ENCODE measurements at places on chromosomes 3 and 15.

- no peak for DNase-seq
Observed at GRCh38 chr3:117079997-117080396, 370.4 kb downstream of the TUSC7 start.

GRCh38 chr3:144770915-144771351, 799.3 kb downstream of the DIPK2A start:
- DNase-seq: no peak

DNA sequence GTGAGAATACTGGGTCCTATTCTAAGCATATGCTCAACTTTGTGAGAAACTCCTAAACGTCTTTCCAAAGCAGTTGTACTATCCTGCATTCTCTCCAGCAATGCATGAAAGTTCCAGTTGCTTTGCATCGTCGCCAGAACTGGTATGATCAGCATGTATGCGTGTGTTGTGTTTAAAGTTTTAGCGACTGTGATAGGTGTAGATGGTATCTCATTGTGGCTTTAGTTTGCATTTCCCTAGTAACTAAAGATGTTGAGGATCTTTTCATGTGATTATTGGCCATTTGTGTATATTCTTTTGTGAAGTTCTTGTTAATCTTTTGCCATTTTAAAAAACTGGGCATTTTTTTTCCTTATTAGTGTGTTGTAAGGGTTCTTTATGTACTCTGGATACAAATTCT, 115.1 kb downstream of the SPATA16 start:
- no peak for DNase-seq

GRCh38 chr3:183878071-183878470, 6.6 kb downstream of the PARL start:
- DNase-seq: no peak

GRCh38 chr3:98565843-98566242, 27.6 kb downstream of the CPOX start:
- no peak for DNase-seq

DNA sequence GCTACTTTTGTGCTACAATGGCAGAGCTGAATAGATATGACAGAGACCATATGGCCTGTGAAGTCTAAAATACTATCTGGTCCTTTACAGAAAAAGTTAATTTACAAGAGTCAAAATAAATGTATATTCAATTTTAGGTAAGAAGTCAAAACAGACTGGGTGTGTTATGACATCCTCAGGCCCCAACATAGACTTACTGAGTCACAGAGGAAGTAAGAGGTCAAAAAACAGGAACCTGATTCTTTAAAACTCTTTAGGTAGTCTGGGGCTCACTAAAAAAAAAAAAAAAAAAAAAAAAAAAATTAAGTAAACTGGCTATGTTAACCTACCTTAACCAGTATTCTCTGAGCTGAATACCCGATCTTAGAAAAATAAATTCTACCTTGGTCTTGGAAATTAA, 13.1 kb downstream of the DNAAF4 start:
- no peak for DNase-seq

DNA sequence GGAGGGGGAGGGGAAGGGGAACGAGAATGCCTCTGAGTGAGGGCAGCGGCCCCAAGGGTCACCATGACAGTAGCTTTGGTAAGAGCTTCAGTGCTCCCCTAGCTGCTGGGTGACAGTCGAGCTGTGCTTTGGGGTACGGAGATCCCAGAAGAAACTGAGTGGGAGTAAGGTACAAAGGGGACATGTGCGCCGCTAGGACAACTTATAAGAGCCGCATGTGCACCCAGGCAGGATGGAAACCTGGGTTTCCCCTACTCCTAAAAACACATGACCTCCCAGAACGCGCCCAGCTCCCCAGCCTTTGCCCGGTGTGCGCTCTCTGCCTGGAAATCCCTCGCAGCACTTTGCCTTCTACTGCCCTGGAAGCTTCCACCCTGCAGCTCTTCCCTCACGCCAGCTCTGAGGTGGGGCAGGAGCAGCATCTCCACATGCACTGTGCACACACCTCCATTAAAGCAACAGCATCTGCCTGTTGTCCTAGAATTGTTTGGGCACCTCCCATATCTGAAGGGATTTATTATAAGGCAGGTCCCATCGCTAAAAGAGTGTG, 232.2 kb downstream of the ADAMTS17 start:
- no peak for DNase-seq

DNA sequence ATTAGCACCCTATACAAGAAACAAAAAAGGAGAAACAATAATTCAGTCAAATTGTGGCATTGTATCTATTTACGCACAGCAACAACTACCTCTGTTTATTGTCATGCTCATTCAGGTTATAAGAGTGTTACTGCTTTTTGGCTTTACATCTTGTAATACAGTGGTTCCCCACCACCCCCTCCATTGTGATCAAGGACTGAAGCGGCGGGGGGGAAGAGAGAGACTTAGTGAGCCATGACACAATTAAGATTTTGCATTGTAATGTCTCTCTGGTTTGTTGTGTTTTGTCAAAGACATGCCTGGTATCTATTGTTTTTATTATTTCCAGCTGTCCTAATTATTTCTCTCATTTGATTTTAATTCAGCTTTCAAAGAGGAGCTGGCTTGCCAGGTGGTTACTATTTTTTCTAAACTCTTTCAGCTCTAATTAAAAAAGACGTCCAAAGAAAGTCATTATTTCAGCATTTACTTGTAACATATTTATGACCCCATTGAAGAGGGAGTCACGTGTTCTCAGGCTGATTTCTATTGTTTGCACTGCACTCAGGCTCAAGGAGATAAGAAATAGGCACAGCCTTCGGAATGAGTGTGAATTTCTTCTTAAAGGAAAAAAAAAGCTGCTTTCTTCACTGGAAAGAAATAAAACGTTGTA, 234.4 kb upstream of the TBL1XR1 start:
- DNase-seq: no peak

GRCh38 chr15:22855791-22856190, 17.3 kb downstream of the NIPA2 start:
- no peak for DNase-seq

- no peak for DNase-seq
Observed at GRCh38 chr3:60085649-60086048, 1035.8 kb upstream of the CFAP20DC start.

DNA sequence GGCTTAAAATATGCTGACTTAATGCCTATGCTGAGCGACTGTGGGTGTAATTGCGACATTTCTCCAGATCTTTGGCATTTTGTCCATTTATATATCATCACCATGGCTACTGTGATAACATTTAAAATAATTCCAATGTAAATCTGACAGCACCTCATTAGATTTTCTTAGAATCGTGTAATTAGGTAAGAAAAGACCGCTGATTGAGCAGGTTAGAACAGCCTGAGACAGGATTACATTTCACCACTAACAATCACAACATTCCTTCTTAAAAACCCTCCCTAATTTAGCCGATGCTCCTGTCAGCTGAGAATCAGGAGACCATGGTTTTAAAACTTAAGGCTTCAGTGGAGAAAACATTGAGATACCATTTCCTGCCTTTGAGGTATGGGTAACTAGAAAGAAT, 455.3 kb upstream of the PDZRN3 start:
- no peak for DNase-seq

DNA sequence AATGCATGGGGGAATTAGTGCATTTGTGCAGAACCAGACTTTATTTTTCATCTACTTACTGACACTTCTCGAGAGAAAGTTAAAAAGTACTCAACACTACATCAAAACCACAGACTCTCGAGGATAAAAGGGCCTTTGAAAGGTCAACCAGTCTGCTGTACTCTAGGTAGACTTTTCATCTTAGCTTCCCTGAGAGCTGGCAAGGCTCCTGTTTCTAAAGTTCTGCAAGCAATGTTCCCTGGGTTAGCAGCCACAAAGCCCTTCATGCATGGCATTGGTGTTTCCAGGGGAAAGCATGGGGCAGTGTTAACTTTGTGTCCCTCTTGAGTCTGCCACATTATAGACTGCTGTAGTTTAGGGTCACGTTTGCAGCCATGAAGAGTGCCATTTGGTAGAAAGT, 106.4 kb upstream of the PFN2 start:
- no peak for DNase-seq

- no peak for DNase-seq
Observed at GRCh38 chr15:33756961-33757360, 211.3 kb upstream of the CHRM5 start.

GRCh38 chr15:34941831-34942230, 27.7 kb downstream of the AQR start:
- DNase-seq: no peak

DNA sequence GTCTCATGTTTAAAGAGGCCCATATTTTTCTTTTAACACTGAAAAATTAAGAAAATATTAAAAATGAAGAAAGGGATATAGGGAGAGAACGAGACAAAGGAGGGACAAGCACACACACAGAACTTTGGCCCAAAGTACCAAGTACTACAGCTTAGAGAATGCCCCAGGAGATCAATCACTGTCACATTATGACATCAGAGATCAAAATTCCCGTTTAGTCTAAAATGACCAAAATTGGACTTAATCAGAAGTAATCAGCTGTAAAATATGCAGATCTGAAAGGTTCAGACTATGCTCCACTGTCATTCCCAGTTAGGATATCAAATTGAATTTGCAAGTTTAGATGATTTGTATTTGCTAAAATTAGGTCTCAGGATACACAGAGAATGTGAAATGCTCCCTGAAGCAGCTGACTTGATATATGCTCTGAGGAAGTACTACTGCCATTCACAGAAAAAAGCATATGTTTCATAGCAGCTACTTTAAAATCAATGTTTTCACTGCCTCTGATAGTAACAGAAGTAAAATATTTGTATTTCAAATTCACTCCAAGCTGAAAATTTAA, 123.0 kb downstream of the PEAK1 start:
- DNase-seq: no peak

- DNase-seq: no peak
Observed at GRCh38 chr3:97940034-97940433, 32.2 kb downstream of the RIOX2 start.

DNA sequence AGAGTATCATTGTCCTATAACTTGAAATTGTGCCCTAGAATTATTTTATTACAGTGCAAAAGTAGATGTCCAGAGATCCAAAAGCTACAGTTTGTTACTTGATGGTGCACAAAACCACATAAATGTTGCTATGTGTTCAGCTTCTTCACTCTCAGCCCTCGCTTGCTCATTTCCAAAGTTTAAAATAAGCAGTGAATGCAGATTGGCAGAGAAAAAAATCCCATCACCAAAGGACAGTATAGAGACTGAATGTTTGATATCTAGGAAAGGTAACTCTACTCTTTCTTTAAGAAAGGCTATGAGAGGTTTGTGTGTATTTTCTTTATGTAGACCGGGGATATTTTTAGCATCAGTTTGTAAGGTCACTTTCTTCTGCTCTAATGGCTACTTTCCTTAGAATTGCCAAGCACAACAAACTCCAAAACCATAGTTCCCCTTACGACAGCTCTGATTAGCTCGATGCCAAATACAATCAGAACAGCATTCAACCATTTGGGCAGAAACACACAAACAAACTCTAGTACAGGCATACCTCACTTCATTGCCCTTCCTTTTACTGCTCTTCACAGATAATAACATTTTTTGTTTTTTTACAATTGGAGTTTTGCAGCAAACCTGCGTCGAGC, 164.1 kb upstream of the CCDC54 start:
- DNase-seq: no peak

DNA sequence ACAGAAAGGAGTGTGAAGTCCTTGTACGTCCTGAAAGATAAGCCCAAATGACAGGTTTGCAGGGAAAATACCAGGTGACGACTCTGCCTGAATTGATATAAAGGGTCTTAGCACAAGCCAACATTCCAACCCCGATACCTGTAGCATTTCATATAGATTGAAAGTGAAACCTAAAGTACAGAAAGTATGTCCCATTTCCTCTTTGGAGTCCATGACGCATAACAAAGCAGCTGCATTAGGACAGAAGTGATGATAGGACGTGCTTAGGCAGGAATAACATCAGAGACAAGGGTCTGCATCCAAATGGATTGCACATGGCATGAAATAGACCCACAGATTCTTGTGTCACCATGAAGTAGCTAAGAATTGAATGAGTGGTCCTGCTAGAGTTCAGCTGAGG, 187.0 kb upstream of the ROBO1 start:
- DNase-seq: no peak

DNA sequence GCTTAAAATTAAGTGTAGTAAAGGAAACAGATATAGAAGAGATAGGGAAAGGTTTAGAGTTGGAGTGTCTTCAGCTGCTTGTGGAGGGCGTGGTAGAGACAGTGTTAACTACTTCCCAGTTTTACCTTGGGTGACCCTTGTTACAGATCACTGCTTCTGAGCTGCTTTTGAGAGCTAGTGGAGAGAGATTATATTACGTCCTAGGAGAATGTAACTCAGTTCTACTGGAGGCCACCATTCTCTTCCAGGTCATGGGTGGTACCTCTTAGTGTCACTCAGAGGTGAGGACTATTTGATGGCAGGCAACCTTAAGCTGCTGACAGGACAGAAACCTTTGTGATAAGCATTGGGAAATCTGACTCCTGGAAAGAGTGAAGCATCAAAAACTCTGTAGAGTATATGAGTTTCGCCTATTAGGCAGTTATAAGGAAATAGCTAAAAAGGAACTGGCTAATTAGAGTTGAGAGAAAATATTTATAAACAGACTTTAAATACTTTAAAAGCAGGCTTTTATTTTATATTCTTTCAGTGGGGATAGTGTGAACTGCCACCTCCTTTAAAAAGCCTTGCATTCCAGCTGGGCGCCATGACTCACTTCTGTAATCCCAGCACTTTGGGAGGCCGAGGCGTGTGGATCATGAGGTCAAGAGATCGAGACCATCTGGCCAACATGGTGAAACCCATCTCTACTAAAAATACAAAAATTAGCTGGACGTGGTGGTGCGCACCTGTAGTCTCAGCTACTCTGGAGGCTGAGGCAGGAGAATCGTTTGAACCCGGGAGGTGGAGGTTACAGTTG, 106.5 kb downstream of the ZNF609 start:
- no peak for DNase-seq

DNA sequence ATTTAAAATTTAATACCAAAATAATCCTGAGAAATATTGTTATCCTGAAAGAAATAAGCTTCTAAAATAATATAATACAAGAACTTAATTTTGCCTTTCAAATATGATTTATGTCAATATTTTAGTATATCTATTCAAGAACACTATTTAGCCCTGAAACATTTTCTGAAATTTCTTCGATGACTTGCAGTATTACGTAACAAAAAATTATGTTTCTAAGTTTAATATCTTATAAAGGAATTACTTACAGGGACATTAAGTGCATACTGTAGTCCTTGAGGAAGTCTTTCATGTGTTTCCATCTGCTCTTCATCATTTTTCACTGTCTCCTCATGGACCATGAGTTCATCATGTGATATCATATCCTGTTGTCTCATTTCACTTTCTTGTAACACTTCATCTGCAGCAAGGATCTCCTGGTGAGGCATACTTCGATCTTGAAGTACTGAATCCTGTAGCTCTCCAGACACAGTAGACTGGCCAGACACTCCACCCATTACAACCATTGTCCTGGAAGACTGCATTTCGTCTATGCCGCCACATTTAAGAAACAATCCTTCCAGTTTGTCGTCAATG, 62.0 kb downstream of the ZNF148 start:
- no peak for DNase-seq

GRCh38 chr3:111733856-111734255, 125.2 kb upstream of the PHLDB2 start:
- no peak for DNase-seq

DNA sequence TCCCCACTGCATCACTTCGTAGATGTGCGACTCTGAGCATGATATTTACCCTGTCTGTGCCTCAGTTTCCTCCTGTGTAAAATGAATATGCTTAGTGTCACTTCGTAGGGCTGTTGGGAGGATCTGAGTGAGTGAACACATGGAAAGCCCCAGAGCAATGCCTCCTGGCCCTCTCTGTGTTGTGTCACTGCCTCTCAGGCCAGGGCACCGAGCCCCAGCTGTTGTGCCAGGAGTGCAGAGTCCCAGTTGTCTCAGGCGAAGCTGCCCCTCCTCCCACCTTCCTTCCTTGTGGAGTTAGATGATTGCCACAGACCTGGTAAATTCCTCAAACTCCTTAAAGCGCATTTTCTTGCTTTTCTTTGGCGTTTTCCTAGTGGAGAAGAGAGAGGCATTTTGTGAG, 26.2 kb downstream of the EFCAB12 start:
- no peak for DNase-seq
